Activated CD4-positive, alpha-beta T cell treated with anti-CD3 and anti-CD28 coated beads for 36 hours (primary cell): ENCODE measurements at places on chromosomes 1 and 21. TPM values are rescaled to one million over a fixed set of nuclear protein-coding genes. Genes with fewer than 3 reads are reported as not detected.

The SPRR1B gene
- total RNA-seq = not detected

The OR2T11 gene
- not detected for total RNA-seq

The C1orf185 gene
- total RNA-seq = not detected

The ARHGAP30 gene
- 165 TPM for total RNA-seq

The CCDC30 gene
- 2.3 TPM for total RNA-seq

The VAMP4 gene
- total RNA-seq = 9.7 TPM

The CNR2 gene
- not detected for total RNA-seq

The ZBTB8B gene
- total RNA-seq = not detected

The SYDE2 gene
- 3.3 TPM for total RNA-seq

The PGLYRP3 gene
- total RNA-seq = not detected

The SETSIP gene
- total RNA-seq = not detected

The FCRL4 gene
- total RNA-seq = not detected

The CIART gene
- total RNA-seq = 5.9 TPM

The MIXL1 gene
- total RNA-seq = not detected

The ATXN7L2 gene
- total RNA-seq = 11.7 TPM

The FAM151A gene
- total RNA-seq = not detected

The C1orf167 gene
- total RNA-seq = not detected

The CD1D gene
- total RNA-seq = not detected

The DOCK7 gene
- 11.9 TPM for total RNA-seq

The DMRTA2 gene
- not detected for total RNA-seq

The CELA2B gene
- not detected for total RNA-seq

The S100A8 gene
- not detected for total RNA-seq

The ECM1 gene
- 1.2 TPM for total RNA-seq

The CD1E gene
- total RNA-seq = not detected

The PLA2G2A gene
- not detected for total RNA-seq

The SH2D1B gene
- total RNA-seq = not detected

The ERICH3 gene
- total RNA-seq = not detected
